Activated CD8-positive, alpha-beta memory T cell treated with anti-CD3 and anti-CD28 coated beads for 1 hour (primary cell): ENCODE measurements at places on chromosomes 2 and 18.

- DNase-seq: no peak
Observed at GRCh38 chr2:25714740-25715139, 41.4 kb upstream of the DTNB start.

- DNase-seq: no peak
Observed at GRCh38 chr18:32707586-32707985, 65.2 kb downstream of the KLHL14 start.

DNA sequence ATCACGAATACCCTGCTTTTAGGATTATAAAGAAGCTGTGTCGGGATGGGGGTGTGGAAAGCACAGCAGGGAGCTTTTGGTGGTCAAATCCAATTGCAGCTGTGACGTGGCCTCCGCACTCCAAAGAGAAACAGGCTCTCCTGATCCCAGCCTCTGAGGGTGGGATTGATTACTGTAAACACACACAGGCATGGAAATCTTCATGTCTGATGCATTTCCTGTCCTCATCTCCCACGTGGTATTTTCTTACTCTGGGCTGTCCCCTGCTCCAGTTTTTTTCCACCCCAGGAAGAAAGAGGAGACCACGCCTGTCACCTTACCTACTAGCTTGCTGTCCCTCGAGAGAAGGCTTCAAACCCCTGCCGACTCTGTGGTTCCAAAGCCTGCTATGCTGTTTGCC, 22.7 kb downstream of the RNF152 start:
- no peak for DNase-seq

GRCh38 chr2:98376301-98376910, 30.1 kb downstream of the CNGA3 start:
- no peak for DNase-seq

- no peak for DNase-seq
Observed at GRCh38 chr2:226478109-226478809, 321.4 kb downstream of the IRS1 start.

- no peak for DNase-seq
Observed at GRCh38 chr2:171545086-171545485, 22.8 kb downstream of the CYBRD1 start.

GRCh38 chr2:102310964-102311640, at the start of gene IL1RL1:
IL1RL1 (plus strand) TSS chr2:102311563; CDS start chr2:102338265, 26,702 bp downstream.
- DNase-seq: no peak

- DNase-seq: no peak
Observed at GRCh38 chr18:67621906-67622305, 105.4 kb upstream of the DSEL start.

GRCh38 chr2:153163055-153163454, 315.5 kb downstream of the RPRM start:
- DNase-seq: no peak

- no peak for DNase-seq
Observed at GRCh38 chr2:216362730-216363129, 9.6 kb downstream of the MARCHF4 start.

- no peak for DNase-seq
Observed at GRCh38 chr2:40611196-40611595, 159.3 kb upstream of the SLC8A1 start.

DNA sequence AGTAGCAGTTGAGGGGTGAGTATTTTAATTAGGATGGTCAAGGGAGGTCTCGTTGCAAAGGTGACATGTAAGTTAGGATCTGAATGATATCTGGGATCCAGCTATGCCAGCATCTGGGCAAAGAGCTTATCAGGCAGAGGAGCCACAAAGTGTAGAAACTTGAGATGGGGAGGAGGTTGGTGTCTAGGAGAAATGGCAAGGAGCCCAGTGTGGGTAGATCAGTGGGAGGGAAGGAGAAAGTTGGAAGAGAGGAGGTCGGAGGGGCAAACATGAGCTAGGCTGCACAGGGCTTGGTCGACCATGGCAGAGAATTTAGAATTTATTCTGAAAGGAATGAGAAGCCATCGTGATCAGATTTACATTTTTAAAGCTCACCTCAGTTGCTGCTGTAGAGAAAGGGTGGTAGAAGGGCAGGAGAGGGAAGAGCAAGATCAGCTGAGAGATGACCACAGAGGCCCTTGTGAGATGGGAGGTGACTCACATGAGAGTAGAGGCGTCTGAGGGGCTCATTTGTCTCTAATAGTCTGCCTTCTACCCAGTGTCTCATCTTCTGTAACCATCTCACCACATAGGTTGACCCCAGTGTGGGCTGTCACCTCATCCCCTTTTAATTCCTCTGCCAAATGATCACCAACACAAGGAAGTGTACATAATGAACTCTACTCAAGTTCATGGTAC, 170.0 kb downstream of the ETAA1 start:
- DNase-seq: no peak
